ENCODE measurements at places on chromosomes 2 and 18.

- DNase-seq: no peak
Measured at GRCh38 chr2:204753841-204754240, 208.6 kb downstream of the PARD3B start.

- DNase-seq: no peak
Measured at GRCh38 chr2:36892805-36893204, 73.5 kb downstream of the STRN start.

- no peak for DNase-seq
Measured at GRCh38 chr18:56716692-56717146, 65.6 kb downstream of the WDR7 start.

DNA sequence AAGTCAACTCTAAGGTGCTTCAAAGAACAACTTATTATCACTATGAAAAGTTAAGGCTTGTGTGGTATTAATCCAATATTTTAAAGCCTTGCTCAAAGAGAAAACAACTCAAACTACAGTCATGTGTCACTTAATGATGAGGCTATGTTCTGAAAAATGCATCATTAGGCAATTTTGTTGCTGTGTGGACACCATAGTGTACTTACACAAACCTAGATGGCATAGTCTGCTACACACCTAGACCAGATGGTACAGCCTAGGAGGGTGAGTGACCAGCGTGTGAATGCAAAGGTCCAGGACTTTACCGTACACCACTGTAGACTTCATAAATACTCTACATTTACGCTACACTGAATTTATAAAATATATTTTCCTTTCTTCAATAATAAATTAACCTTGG, 3.0 kb downstream of the MBOAT2 start:
- no peak for DNase-seq

DNA sequence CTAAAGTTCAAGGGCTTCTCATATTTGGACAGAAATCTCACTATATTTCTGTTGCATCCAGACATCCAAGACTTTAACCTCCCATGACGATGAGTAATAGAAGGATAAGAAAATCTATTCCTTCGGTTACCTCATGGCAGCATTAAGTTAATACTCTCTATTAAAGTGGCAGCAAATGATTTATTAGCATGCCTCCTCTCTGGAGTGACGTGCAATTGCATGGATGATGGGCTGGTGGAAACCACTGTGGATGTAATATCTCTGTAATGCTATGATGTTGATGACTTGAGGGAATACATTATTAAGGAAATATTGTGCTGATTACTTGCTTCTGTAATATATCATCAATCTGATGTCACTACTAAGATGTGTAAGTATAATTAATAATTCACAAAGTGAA, 336.8 kb downstream of the DSEL start:
- DNase-seq: no peak

- no peak for DNase-seq
Measured at GRCh38 chr2:128197059-128197458, 106.1 kb downstream of the UGGT1 start.

DNA sequence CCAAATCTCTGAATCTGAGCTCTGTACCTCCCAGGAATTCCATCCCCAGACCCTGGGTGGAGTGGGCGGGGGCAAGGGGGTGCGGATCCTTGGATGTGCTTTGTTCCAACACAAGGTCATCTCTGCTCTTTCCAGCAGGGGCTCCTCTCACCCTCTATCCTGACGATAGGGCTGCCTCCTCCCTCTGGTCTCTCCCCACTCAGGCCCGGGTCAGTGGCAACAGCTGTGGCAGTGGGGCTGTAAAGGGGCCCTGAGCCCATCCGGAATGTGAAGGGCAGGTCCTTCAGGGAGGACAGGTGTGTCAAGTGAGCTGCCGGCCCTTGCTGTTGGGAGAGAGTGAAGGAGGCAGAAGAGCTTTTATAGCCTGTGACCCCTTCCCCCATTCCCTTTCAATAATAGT, 167.8 kb downstream of the CELF4 start:
- DNase-seq: no peak

- no peak for DNase-seq
Measured at GRCh38 chr2:55804535-55804934, 110.9 kb upstream of the PNPT1 start.
